ENCODE measurements at places on chromosomes 7 and 10.

- no peak for DNase-seq
These were observed 81.1 kb upstream of the MBL2 start for GRCh38 chr10:52853704-52854103.

GRCh38 chr7:39407723-39408122 lies 158.5 kb upstream of the YAE1 start:
- DNase-seq = no peak

DNA sequence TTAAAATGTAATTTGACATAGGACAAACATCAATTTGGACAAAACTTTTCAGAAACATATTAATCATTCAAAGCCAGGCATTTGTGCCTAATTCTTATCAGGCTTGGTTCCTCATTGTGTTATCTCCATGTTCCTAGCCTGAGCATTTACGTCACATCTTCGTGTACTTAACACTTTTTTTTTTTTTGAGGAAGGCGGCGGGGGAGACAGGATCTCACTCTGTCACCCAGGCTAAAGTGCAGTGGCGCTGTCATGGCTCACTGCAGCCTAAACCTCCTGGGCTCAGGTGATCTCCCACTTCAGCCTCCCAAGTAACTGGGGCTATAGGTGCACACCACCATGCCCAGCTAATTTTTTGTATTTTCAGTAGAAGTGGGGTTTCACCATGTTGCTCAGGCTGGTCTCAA lies 19.8 kb downstream of the HNRNPA2B1 start:
- no peak for DNase-seq

GRCh38 chr10:77293773-77294172 lies 343.8 kb downstream of the KCNMA1 start:
- DNase-seq = no peak

DNA sequence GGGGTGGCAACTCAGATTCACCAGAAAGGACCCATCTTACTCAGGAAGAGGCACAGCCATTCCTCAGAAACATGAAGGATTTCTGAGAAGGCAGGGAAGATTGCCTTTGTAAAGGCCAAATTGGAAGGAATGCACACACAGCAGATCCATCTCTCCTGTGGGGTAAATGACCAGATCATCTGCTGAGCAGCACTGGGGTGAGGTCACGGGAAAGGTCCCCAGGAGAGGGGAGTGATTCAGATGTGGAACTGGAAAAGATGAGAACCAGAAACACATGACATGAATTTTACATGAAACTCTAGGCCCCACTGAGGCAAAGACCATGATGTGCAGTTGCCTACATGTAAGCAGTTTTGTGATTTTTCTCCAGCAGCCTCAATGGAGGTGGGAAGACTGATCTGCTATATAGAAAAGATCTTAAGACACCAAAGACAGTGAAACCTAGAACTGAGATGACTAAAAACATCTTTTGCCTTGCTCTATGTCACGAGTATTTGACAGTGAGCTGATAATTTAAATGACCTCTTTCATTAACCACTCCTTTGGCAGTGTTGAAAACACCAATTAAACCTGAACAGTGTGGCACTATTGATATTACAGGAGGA lies 91.6 kb downstream of the AMPH start:
- no peak for DNase-seq

GRCh38 chr10:24091256-24091655 lies 117.7 kb upstream of the KIAA1217 start:
- DNase-seq = no peak

- no peak for DNase-seq
These were observed 223.5 kb downstream of the CCDC3 start for GRCh38 chr10:12777840-12778585.

DNA sequence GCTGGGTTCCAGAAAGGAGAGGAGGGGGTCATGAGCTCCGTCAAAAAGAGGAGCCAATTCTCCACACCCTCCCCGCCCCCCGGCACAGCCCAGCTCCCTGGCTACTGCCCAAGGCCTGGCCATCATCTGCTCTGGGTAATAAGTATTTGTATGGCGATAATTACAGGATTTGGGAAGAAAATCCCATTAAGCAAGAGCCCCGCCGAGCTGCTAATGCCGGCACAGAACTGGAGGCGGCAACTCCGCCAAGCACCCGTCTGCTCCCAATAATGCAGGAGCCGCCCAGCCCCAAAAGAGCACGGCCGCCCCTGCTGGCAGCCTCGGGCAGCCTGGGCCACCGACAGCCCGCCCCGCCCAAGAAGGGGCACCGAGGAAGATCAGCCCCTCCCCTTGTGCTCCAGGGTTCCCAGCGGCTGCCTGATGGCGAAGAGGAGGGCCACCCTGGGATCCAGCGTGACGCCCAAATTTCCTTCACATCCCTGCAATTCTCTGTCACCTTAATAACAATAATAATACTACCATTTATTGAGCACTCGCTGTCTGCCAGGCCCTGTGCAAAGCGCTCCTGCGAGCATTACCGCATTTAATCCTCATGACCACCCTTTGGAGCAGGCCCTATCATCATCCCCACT lies 5.9 kb downstream of the SLIT1 start:
- DNase-seq = no peak

Data from fibroblast of lung (primary cell).